RKO (cell line): ENCODE measurements at places on chromosomes 13 and 19.

- DNase-seq = no peak
Observed at GRCh38 chr19:41025871-41026270, 34.8 kb downstream of the CYP2B6 start.

- no peak for DNase-seq
Observed at GRCh38 chr13:98482476-98483444, 94.1 kb downstream of the STK24 start.

- DNase-seq = no peak
Observed at GRCh38 chr13:40565282-40566148, 100.9 kb downstream of the FOXO1 start.

DNA sequence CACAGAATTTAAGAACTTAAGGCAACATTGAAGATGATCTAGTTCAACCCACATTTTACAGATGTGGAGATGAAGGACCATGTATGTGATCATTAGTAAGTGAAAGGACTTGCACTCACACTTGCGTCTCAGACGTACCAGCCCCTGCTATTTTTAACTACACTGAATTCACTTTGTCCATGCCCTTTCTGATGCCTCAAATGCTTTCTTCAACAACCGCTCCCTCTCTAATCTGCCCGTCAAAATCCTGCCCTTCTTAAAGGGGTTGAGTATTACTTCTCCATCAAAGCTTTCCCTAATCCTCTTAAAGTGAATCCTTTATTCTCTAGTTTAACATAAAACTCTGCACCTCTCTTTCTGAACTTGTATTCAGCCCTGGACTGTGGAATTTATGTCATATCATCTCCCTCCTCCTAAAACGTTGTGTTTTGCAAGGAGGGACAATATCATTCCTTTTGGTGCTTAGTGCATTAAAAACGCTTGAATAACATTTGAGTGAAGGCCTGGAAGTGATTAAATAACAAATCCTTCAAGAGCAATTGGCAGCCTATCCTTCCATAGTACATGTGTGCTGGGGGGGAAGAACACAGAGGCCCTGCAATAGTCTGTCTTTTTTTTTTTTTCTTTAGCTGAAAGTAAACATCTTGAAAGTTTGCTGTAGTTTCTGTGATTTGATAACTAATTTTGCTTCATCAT, 493.3 kb downstream of the LMO7 start:
- DNase-seq = no peak

DNA sequence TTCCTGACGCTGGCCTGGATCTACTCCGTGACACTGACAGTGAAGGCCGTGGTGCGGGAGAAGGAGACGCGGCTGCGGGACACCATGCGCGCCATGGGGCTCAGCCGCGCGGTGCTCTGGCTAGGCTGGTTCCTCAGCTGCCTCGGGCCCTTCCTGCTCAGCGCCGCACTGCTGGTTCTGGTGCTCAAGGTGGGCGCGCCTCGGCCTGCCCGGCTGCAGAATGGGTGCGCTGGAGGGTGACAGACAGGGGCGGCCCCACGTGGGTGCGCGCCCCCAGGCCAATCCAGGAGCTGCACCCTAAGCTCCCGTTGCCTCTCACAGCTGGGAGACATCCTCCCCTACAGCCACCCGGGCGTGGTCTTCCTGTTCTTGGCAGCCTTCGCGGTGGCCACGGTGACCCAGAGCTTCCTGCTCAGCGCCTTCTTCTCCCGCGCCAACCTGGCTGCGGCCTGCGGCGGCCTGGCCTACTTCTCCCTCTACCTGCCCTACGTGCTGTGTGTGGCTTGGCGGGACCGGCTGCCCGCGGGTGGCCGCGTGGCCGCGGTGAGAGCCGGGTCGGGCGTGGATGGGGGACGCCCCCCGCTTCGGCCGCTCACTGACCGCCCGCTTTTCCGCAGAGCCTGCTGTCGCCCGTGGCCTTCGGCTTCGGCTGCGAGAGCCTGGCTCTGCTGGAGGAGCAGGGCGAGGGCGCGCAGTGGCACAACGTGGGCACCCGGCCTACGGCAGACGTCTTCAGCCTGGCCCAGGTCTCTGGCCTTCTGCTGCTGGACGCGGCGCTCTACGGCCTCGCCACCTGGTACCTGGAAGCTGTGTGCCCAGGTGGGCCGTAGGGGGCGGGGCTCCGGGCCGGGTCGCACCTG, 7.2 kb downstream of the ABCA7 start:
- no peak for DNase-seq

DNA sequence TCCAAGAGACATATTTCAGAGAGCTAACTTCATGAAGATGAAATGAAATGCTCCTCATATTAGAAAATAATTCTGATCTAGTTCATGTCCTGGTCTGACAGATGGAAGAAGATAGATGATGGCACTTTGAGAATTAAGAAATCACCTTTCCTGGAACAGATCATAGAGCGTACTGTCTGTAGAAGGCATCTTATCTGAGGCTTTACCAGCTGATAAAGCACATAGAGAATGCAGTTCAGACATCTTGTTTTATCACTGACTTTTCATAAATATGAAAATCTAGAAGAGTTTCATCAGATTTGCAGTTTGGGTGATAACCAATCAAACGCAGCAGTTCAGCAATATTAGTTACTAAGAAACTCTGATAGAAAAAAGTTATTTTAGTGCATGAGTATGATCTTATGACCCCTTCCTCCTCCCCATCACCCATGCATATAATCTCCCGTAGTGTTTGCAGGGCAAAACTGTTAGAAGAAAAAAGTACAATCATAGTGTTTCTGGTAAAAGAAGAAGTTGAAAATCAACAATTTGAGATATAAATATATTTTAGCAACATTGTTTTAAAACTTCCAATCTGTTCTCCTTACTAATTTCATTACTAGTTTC, 585.2 kb downstream of the PCDH9 start:
- no peak for DNase-seq

DNA sequence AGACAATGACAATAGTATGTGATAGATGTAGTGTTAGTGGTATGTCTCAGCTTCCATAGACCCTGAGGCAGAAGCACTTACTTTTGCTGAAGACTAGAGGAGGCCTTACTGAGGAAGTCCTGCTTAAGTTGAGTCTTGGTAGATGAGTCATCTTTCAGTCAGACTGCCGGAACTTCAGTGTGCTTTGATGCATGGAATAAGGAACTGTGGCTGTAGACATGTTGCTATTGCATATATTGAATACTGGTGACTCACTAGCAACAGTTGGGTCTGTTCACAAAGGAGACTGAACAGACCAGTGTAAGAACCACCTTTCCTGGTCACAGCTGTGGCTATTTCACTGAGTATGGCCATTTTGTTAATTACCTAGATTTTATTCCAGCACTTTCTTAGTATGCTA, 1000.6 kb downstream of the OLFM4 start:
- DNase-seq = peak; percentile 96

DNA sequence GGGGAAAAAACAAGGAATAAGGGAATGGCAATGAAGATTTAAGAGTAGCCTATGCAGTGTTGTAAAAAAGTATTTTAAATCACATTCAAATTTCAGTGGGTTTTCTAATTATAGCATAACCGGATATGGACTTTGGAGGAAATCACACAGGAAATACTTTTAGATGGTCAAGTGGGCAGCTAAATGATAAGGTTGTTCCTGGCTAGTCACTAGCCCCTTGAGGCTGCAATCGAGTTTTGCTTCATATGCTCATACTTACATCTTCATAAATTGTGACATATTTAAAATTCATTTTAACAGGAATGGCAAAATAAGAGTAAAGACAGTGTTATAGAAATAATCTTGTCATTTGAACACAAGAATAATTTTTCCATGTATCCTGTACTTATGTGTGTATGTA, 88.9 kb downstream of the WDFY2 start:
- DNase-seq = no peak

GRCh38 chr19:39474139-39474620, 6.5 kb upstream of the TIMM50 start:
- no peak for DNase-seq

DNA sequence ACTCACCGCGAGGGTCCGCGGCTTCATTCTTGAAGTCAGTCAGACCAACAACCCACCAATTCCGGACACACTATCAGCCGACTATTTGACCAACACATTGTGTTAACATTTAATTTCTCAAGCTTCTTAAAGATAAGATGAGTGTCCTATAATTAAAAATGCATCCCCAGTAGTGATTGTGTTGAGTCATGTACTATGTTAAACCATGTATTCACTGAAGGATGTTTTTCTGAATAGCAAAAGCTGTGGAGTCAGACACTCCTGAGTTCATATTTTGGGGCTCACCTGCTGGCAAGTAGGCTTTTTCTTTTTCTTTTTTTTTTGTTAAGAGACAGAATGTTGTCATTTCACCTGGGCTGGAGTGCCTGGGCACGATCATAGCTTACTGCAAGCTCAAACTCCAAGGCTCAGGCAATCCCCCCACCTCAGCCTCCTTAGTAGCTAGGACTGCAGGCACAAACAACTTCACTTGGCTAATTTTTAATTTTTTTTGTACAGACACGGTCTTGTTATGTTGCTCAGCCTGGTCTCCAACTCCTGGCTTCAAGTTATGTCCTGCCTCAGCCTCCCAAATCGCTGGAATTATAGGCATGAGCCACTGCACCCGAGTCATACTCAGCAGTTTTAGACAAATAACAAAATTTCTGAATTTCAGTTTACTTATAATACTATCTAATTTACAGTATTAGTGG, 606.9 kb downstream of the PCDH9 start:
- no peak for DNase-seq

- DNase-seq = no peak
Observed at GRCh38 chr13:47268270-47268669, 371.4 kb upstream of the HTR2A start.

GRCh38 chr19:40363069-40363468, 14.6 kb downstream of the PLD3 start:
- no peak for DNase-seq

DNA sequence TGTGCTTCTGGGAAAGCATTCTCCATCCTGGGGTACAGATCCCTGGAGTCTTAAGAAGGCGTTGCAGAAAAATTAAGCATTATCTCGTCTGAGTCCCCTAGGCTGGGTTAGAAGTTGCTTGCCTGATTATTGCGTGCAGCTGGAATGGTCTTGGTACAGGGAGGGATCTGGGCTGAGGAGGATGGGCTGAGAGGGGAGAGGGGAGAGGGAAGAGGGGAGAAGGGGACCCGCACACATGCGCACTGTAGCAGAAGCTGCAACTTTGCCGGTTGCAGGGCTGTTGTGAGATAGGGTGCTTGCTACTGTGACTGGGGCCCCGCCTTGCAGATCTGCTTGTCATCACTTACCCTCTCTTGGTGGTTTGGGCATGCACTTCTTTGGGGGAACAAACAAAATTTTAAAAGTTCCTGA, 316.8 kb downstream of the DLEU7 start:
- no peak for DNase-seq

DNA sequence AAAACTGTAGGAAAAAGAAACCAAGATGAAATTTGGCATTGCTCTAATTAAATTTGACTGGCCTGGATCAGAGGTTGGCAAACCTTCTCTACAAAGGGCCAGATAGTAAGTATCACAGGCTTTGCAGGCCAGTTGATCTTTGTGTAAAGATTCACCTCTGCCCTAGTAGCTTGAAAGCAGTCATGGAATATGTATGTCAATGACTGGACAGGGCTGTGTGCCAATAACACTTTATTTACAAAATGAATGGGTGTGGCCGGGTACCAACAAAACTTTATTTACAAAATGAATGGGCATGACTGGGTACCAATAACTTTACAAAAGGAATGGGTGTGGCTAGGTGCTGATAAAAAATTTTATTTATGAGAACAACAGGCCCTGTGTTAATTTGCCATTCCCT, 20.0 kb downstream of the SIN3B start:
- DNase-seq = no peak

- no peak for DNase-seq
Observed at GRCh38 chr19:49949742-49950589, 11.0 kb downstream of the SIGLEC11 start.

- DNase-seq = no peak
Observed at GRCh38 chr13:96684469-96684868, 309.8 kb downstream of the OXGR1 start.

GRCh38 chr19:11023710-11024109, 62.9 kb downstream of the SMARCA4 start:
- no peak for DNase-seq

DNA sequence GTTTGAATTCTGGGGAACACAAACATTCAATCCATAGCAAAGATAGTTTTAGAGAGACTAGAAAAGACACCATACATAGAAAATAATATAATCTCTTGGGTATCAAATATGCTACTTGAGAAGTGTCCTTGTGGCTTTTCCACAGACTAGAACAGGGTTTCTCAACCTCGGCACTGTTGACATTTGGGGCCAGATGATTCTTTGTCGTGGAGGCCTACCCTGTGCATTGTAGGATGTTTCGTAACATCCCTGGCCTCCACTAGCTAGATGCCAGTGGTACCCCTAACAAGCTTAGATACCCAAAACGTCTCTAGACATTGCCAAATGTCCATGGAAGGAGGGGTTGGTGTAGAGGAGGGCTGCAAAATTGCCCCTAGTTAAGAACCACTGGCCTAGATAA, 2.2 kb upstream of the ESD start:
- no peak for DNase-seq

DNA sequence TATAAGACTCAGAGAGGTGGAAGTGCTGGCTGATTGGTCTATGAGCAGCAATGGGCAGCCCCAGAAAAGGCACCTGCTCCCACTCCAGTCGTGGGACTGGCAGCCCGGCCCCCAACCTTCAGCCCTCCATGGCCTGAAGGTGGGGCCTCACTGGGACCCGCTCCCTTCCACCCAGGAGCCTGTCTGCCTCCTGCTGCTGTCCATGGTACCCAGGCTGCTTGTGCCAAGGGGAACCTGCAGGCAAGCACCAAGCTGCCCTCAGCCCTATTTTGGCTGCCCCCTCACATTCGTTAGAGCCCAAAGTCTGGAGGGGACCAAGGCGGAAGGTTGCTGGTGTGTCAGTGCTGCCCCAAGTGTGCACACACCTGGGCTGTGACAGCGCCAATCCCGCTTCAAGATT, 2304.9 kb downstream of the PCDH9 start:
- DNase-seq = no peak

GRCh38 chr13:97225533-97225932, 3.4 kb downstream of the MBNL2 start:
- DNase-seq = no peak

GRCh38 chr13:98377635-98378378, 199.1 kb downstream of the STK24 start:
- DNase-seq = no peak

GRCh38 chr19:38547421-38547820, 70.3 kb downstream of the MAP4K1 start:
- DNase-seq = no peak

GRCh38 chr13:88526186-88526852, 855.1 kb downstream of the SLITRK5 start:
- DNase-seq = no peak

GRCh38 chr13:90723381-90723780, 624.1 kb upstream of the MIR17HG start:
- DNase-seq = no peak

- no peak for DNase-seq
Observed at GRCh38 chr13:23941211-23941610, 43.9 kb upstream of the C1QTNF9B start.

DNA sequence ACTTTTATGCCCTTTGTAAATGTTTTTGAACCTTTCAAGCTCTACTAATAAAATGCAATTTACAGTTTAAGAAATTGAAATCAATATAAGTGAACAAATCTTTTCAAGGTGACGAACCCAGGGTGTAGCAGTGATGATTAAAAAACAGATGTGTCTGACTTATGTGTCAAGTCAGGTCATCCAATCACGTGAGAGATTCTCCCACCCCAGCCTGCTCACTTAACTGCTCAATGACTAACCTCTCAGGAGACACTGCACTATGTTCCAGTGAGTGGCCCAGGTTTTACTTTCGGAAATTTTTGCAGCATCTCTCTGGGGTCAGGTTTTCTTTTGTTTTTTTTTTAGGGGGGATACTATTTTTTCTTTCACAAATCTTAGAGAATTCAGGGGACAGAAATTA, 60.7 kb downstream of the ZNF429 start:
- peak; percentile 91 for DNase-seq

- DNase-seq = no peak
Observed at GRCh38 chr19:8209462-8210378, 550 bp downstream of the CERS4 start.
